ENCODE measurements at places on chromosomes 13 and 19.

GRCh38 chr13:109751477-109751876 is 34.9 kb downstream of the IRS2 start:
- DNase-seq, result no peak

DNA sequence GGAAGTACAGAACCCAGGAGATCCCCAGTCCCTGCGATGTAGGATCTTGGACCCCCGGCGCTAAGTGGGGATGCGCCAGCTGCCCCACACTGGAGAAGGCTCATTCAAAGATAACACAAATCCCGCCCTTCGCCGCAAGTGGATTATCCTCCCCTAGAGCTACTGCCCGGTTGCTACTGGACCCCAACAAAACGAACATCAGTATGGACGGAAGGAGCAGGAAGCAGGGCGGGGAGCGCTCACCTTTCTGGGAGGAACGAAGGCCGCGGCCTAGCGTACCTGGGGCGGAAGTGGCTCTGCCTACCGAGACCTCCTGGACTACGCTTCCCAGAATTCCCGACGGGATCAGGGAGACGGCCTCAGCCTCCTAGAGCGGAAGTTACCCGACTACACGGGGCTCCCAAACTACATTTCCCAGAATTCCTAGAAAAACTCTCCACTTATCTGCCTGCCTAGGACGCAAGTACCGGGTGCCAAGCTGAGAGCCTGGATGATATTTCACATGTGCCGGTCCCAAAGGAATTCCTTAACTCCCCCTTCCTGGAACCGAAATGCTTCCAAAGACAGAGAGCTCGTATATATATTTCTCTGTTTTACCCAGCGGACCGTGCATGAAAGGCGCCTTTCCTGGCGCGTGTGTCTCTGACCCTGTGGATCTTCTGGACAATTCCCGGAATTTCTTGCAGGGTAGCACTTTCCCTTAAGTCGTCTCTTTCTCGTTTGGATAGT is at the start of gene ZNF112:
Gene ZNF112 (minus strand): TSS at position 298 of the 729 bp plus-strand sequence. CDS start 16,141 bp downstream, outside the sequence.
- DNase-seq, result no peak

DNA sequence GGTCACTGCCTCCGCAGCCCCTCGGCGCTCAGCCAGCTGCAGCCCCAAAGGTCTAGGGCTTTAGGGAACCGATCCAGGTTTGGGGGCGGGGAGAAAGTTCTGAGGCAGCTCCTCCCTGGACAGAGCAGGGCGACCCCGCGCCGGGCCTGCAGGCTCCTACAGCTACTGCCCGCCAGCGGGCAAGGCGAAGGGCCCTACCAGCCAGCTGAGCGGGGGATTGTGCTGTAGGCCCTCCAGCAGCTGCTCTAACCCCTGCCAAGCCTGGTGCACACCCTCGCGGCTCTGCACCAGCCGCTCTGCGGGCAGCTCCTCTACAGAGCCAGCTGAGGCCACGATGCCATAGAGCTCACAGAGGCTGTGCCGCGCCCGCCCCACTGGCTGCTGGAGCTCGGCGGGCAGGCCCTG is 14.0 kb downstream of the PLIN4 start:
- DNase-seq, result no peak

- DNase-seq, result no peak
These were observed 224.7 kb downstream of the GGACT start for GRCh38 chr13:100363874-100364273.

DNA sequence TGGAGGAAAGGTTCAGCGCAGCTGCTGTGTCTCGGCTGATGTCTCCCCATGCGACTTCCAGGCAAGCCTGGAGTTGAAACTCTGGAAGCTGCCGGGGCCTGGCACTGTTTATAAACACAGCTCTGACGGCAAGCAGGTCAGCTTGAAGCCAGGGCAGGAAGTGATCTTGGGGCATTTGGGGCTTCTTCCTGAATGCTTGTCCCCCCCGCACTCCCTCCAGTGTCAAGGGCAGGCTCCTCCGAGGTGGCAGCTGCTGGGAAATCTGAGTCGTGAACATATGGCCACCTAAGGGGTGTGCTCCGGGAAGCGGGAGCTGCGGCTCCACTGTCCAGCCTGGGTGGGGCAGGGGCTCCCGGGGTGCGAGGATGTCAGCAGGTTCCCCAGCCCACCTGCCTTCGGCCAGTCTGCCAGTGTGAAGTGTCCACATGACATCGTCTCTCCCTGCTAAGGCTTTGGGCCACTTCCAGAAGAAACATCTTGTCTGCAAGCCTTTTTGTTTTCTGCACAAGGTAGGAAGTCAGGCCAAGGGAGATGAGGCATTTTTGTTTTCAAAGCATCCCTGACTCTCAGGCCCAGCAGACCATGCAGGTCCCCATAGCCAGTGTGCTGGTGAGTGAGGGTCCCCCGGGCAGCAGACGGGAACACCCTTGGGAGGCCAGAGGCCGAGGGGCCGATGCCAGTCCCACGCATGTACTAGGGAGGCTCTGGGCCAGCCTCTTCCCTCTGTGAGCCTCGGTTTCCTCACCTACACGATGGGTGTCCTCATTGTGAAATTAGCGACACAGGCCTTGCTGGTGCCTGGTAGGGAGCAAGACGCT is 2.7 kb downstream of the PIAS4 start:
- no peak for DNase-seq

- DNase-seq, result no peak
These were observed 273.1 kb downstream of the KLF12 start for GRCh38 chr13:73861136-73861535.

DNA sequence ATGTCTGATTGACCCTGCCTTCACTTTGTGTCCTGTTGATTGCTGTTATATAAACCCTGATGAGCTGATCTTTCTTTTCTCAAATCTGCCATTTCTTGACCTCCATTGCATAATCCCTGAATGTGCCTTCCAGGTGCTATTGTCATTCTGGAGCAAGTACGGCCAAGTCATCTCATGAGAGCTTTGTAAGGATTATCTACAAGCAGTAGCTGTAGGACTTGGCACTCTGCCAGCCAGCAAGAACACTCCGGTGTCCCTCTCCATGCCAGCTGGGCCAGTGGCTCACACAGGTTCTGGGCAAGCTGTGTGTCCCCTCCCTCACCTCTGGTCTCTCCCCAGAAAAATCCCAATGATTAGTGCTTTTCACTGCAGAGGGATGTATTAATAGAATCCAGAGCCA is 348.1 kb downstream of the FOXO1 start:
- DNase-seq, result no peak

GRCh38 chr13:113155982-113156655 is 2.3 kb upstream of the PROZ start:
- no peak for DNase-seq

DNA sequence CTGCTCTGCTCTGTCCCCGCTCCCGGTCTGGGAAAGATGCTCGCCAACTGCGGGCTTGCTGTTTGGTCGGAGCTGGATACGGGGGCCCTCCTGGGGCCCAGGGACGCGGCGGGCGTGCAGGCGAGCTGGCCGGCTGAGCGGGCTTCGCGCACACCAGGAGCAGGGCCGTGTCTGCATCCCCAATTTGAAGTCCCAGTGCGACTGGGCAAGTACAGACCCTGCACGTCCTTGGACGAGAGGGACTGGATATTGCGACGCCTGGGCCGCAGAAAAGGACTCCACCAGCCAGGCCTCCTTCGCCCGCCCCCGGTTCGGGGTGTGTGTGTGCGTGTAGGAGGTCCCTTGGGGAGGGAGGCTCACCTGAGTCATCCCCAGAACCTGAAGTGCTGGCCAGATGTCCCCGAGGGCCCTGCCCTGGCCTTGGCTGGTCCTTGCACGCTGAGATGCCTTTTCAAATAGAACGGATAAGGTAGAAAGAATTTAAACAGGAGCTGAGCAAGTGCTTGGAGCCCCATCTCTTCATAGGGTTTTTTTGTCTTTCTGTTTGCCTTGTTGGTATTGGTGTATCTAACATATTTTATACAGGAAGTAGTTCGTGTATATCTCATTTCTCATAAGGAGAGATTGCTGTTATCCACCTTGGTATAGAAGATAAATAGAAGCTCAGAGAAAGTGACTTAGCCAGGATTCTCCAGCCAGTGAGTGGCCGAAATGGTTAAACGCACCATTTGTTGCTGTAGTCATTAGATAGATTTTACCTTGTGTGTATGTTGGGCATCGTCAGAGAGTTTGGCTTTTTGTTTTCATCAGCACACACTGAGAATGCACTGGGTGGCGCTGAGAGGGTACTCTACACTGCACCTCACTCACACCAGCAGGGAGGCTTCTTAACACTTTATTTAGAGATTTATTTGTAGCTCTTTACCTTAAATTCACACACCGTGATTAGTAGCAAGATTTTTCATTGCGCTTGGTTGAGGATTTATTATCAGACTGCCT is 1.1 kb downstream of the NAXD start:
- DNase-seq, result no peak

GRCh38 chr13:105599477-105600037 is 935.9 kb downstream of the EFNB2 start:
- DNase-seq, result no peak

- no peak for DNase-seq
These were observed 21.2 kb upstream of the MCF2L start for GRCh38 chr13:112947796-112948195.

DNA sequence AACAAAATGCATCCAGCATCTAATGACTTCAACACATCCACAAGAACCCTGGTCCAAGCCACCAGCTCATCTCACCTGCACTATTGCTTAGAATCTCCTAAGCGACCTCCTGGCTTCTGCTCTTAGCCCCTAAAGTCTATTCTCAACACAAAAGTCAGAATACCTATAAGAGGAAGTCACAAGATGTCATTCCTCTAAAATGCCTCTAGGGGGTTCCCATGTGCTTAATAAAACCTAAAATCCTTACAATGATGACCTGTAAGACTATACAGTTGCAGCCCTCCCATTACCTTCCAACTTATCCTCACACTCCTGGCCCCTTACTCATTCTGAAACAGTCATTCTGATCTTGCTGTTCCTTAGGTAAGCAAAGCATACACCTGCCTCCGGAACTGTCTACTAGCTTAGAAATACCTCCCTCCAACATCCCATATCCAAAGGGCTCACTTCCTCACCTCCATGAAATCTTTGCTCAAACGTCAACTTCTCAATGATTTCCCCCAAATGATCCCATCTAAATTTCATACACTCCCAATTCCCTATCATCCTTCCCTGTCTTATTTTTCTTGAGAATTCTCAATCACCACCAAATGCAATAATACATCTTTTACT is 10.0 kb downstream of the ATP7B start:
- DNase-seq, result no peak

- no peak for DNase-seq
These were observed 219.9 kb upstream of the IRS2 start for GRCh38 chr13:110006304-110006703.

- DNase-seq, result no peak
These were observed 161.6 kb downstream of the PAN3 start for GRCh38 chr13:28299916-28300315.

DNA sequence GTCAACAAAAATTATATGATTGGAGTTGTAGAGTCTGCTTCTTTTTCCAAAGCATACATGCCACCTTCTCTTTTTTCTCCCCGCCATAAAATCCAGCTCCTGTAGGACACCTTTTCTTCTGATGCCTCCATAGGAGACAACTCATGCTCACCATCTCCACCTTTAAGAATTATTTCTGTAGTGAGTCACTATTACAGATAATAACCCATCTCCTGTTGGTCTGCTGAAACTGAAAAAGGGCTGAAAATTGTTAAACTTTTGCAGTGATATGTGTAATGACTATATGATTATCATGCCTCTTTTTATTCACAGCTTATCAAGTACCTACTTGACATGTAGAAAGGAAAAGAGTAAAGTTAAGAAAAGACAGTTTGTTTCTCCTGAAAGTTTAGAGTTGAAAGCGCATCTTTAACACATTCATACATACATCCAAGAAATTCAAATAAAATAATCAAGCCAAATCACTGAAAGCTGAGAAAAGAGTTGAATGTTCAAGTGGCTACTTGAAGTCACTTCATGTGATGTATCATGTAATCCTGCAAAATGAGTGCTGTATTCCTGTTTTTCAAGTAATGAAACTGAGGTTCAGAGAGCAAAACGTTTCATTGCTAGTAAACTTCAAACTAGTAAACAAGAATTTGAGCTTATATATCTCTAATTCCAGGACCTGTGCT is 35.5 kb upstream of the LPAR6 start:
- DNase-seq, result no peak

- DNase-seq, result no peak
These were observed 222.4 kb downstream of the NBEA start for GRCh38 chr13:35164324-35164932.

GRCh38 chr13:50914848-50915247 is 5.3 kb downstream of the RNASEH2B start:
- DNase-seq, result no peak

DNA sequence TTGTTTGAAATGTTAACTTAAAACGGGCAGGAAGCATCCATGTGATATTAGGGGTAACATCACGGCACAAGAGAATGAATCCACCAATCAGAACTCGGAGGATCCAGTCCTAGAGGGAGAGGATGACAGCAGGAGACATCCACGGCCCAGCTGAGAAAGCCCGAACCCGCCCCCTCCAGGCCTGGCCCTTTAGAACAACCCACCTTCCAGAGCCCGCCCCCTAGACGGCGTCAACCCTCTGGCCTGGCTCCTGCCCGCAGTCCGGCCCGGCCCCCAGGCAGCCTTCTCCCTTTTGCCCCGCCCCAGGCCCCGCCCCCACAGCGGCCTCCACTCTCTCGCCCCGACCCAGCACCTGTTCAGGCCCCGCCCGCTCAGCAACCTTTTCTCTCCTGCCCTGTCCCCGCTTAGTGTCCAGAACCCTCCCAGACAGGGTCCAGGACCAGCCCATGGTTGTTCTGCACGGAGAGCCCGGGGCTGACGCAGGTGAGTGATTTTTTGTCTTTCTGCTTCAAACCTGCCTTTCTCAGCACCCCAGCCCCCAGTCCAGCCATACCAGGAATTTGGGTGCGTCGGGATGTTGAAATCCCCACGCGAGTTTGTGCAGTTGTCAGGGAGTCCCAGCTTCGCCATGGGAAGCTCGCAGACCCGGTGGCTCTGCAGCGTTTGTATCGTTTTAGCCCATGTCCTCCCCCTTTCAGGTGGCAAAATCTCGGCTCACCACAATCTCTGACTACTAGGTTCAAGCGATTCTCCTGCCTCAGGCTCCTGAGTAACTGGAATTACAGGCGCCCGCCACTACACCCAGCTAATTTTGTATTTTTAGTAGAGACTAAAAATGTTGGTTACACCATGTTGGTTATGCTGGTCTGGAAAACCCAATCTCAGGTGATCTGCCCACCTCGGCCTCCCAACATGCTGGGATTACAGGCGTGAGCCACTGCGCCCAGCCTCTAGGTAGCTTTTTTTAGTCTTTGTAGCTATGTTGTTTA is 16.1 kb downstream of the ZNF816 start:
- DNase-seq, result no peak

GRCh38 chr13:110826861-110827672 is 87.8 kb downstream of the ANKRD10 start:
- DNase-seq, result no peak

GRCh38 chr13:35695448-35695770 is 218.9 kb upstream of the MAB21L1 start:
- no peak for DNase-seq

GRCh38 chr13:36526897-36527296 is 94.6 kb downstream of the CCNA1 start:
- DNase-seq, result no peak

DNA sequence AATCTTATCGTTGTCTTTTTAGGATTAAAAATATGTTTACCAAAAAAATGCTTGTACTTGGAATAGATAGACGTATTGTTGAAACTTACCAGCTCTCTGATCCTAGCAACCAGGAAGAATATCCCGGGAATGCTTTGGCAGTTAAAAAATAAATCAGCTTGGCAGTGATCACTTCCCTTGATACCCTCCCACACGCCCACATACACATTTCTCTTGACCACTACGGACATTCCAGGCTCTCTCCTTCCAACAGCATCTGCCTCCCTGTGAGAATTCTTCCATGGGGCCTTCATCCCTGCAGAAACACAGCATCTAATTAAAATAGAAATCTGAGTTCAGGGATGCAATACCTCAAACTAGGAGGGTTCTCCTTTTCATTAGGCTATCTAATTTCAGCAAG is 57.9 kb downstream of the THSD1 start:
- DNase-seq, result no peak
